COR-L47 (cell line): ENCODE measurements at places on chromosomes 5 and 9.

DNA sequence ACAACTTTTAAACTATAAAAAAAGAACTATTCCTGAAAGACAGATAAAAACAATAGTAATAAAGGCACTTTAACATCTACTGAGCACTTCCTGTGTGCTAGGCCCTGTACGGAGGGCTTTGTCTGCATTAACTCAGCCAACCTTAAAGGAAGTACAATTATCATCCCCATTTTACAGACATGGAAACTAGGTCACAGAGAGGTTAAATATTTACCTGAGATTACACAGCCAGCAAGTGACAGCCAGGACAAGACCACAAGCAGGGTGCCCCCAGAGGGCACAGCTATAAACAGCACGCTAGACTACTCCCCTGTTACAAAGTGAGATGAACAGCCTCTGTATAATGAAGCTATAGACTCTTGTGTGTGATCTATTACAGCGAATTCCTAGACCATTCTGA lies 25.5 kb downstream of the DDX31 start:
- DNase-seq = no peak

DNA sequence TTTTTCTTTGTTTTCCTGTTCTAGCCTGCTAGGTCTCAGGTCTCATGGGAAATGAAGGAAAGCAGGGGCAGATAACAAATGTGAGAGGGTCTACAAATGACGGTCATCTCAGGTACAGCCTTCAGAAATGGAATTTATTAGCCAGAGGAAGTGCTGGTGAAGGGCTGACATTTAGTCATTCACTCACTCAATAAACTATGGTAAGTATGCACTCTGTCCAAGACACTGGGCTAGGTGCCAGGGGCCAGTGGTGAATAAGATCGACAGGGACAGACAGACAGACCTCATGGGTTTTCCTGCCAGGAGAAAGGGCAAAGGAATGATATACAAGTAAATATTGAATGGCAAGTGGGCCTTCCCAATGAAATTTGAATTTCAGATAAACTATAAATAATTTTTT lies 6.3 kb downstream of the PDE6A start:
- DNase-seq = no peak

- DNase-seq = no peak
Observed at GRCh38 chr5:55897905-55898304, 46.7 kb downstream of the IL31RA start.

DNA sequence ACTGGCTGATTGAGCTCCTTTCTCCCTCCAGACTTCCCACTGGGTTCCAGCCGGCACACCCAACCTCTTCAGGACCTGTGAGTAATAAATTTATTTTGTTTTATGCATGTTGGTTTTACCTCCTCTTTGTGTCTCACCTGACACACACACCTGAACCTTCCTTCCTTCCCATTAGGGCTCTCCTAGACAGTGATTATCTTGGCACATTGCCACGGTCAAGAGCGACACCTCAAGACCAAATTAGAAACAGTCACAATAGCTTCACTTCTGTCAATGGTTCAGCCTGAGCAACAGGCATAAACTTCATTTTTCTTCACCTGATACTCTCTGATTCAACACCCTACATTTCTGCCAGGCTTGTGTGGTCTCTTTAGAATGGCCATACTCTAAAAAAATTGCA lies 296.3 kb upstream of the SMARCA2 start:
- peak; percentile 17 for DNase-seq

DNA sequence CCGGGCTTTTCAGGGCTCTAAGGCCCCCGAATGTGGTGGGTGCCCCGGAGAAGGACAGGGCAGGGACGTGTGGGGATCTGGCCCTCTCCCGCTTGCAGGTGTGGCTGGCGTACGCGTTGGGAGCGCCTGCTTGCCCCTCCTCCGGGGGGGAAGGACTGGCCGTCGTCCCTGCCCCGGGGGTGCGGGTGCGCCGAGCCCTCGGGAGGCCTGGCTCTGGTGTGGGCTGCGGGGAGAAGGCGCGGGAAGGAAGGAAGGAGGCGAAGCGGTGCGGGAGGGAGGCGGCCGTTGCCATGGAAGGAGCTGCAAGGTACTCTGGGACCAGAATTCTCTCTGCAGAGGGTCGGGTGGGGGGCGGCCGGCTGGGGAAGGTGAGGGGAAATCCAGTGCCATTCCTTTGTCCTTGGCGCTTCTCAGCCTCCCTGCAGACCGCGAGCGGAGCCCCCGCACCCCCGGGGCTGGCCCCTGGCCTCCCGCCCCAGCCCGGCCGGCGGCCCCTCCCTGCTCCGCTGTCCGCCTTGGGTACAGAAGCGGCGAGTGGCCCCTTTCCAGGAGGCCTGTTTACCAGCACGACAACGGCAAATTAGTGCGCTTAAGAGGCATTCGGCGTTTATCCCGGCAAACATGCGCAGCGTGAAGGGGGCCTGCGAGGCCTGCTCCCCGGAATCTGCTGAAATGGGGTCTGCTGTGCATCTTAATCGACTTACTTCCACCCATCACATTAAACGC lies 67.1 kb upstream of the UNC5A start:
- peak; percentile 74 for DNase-seq

DNA sequence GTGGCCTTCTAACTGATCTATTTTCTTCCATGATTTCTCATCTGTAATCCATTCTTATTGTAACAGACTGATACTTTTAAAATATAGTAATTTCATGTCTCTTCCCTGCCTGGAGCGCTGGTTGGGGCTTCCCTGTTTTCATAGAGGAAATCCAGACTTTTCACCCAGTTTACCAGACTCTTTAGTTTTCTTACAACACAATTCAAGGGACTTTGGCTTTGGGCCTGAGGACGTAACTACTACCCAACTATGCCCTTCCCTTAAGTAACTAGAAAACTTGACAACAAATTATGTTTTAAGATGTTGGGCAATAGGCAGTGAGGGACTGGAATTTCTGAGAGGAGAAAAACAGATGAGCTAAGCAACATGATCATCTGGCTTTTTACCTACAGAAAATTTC lies 289.6 kb downstream of the FGF10 start:
- no peak for DNase-seq

DNA sequence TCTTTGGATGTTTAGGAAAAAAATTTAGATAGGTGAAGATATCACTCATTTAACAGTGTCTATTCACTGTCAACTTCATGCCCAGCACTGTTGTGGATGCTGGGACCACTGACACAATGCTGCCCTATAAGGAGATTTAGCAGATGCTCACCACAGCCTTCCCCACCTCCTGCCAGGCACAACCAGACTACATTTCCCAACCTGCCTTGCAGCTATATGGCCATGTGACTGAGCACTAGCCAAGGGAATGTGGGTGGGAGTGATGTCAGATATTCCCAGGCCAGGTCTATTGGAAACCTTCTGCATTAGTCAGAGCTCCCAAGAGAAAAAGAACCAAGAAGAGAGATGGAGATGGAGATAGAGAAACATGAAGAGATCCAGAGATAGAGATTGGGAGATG lies 302.6 kb upstream of the TAS2R1 start:
- no peak for DNase-seq

DNA sequence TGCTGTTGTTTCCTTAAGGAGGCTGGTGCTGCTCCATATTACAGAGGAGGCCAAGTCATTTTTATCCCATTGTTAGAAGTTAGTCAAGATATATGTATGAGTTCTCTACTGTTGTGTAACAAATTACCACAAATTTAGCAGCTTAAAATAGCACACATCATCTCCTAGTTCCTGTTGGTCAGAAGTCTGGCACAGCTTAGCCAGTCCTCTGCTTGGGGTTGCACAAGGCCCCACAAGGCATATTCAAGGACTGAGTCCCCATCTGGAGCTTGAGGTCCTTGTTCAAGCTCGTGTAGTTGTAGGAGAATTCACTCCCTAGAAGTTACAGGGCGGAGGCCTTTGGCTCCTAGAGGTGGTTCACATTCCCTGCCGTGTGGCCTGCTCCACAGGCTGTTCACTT lies 14.7 kb downstream of the MTAP start:
- DNase-seq = no peak

DNA sequence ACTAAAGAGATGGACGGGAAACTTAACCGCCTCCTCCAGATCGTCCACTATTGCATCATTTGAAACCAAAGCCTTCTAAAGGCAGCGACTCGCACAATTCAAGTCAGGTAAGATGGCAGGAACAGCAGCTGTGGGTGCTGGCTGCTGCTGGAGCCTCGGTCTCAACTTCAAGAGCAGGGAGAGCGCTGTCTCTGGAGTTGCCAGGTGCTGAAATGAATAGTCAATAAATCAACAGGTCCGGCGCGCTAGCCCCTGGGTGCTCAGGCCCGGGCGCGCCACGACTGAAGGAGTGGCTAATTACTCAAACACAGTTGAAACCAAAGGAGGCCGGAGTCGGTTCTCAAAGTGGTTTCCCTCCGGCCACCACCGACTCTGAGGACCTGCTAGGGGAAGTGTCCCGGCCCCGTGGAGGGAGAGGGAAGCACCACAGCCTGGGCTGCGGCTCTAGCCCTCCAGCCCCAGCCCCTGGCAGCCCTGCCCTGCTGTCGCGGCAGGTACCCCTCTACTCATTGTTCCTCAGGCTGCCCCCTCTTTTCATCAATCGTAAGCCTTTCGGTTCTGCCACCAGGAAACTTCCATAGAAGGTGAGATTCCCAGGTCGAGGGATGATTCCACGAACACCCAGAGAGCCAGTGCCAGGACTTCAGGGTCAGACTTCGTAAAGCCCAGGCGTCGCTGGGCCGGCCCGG lies 804 bp downstream of the TTC39B start:
- peak; percentile 85 for DNase-seq

DNA sequence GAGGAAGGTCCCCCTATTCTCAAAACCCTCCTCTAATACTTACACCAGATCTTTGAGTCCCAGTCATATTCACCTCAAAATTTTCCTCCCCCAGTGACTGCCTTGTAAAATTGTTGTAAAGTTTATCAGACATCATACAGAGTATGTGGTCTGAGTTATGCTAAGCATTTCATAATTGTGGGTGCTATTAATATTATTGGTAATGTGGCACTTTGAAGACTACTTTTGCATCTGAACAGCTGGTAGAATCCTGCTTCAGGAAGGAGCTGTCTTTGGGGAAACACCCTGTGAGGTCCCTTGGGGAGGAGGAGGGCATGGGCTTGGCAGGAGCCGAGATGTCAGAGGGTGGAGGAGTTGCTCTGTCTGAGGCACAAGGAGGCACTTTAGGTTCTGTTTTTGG lies 164.9 kb upstream of the ZNF618 start:
- no peak for DNase-seq

GRCh38 chr5:54476682-54477081 lies 21.2 kb downstream of the HSPB3 start:
- no peak for DNase-seq

DNA sequence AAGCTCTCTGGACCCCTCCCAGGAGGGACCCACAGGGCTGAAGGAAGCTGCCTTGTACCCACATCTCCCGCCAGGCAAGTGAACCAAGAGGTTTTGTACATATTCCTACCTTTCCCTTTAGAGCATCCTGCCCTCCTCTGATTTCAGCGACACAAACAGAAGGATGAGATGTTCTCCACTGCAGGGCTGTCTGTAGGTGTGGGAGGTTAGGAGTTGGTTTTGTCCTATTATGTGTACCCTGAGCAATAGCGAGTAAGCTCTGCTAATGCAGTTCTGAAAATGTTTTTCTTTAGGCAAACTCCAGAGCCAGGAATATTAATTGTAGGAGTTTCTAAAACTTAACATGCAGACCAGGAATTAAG lies 13.0 kb downstream of the SQSTM1 start:
- no peak for DNase-seq

- DNase-seq = no peak
Observed at GRCh38 chr9:114258866-114259797, 63.8 kb upstream of the ORM1 start.

DNA sequence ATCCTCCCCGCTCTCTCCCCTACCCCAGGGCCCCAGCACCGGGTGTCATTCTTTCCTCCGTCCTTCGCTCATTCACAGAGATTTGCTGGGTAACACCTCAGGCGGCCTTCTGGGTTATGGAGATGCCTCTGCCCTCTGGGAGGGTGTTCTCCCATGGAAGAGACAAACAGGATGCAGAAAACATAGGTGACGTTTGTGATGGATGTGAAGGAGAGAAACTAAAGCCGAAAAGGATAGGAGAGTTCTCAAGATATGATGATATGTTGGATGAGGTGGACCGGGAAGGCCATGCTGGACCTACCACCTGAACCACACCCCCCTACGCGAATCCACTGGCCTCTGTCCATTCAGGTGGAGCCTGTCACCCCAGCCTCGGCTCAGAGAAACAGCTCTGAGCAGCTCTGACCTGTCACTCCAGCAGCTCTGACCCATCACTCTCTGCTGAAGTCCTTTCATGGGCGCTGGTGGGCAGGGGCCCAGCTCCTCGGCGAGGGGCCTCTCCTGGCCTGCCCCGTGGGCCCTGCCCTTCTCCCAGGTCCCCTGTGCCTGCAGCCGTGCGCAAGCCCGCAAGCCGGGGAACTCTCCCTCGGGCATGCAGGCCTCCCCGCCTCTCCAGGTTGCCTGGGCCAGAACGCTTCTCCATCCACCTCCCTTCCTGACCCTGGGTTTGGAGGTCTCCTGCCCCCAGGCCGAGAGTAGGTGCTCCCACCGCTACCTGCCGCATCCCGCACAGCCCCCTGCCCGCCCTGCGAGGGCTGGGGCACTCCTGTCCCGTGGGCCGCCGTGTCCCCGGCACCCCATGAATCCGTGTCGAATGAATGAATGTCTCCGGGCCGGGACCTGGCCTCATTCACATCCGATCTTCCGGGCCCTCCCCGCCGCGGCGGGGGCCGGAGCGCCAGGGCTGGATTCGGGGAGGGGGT lies 717 bp upstream of the NCS1 start:
- no peak for DNase-seq

DNA sequence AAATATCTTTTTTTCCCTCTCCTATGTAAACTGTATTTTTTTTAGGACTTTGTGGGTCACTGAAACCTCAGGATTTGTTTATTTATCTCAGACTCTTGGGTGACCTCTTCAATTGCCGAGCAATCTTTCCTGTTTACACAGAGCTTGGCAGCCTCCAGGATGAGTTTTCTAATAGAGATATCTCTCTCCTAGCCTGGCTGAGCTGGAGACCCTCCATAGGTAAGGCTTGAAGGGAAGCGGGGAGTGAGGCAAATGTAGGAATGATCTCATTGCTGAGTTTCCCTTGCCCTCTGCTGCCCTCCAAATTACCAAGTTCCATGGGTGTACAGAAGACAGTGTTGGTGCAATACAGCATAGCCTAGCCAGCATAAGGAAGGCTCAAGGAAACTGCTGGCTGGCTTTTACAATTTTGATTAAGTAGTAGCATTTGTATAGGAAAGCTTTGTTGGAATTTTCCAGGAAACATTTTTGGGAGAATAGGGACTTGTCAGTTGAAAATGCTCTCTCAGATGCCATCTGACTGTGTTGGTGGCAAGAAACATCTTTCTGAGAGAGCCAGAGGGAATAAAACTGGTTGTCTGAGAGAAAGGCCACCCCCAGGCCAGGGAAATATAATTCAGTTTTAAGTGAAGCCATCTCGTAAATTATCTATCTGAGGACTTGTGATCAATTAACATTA lies 116.0 kb downstream of the NMUR2 start:
- DNase-seq = no peak

GRCh38 chr9:69411246-69411645 lies 86.2 kb downstream of the ENTREP1 start:
- DNase-seq = no peak

DNA sequence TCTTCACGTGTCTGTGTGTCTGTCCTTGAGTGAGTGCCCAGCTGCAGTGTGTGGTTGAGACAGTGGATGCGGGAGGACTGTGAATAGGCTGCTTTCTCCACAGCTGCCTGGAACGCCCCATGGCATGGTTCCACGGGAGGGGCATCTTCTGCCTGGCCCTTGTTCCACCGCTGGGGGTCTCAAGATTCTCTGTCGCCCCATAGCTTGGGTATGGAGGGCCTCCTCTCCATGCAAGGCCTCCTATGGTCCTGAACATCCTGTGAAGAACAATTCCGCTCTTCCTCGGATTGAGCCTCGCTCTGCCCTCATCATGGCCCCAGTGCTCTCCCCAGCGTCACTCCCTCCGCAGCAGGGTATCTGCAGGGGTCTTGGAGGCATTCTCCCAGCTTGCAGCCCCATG lies 36.1 kb downstream of the COL5A1 start:
- no peak for DNase-seq

GRCh38 chr9:137012694-137013570 lies 15.1 kb downstream of the ABCA2 start:
- no peak for DNase-seq
